ENCODE measurements at places on chromosomes 13 and 19.

DNA sequence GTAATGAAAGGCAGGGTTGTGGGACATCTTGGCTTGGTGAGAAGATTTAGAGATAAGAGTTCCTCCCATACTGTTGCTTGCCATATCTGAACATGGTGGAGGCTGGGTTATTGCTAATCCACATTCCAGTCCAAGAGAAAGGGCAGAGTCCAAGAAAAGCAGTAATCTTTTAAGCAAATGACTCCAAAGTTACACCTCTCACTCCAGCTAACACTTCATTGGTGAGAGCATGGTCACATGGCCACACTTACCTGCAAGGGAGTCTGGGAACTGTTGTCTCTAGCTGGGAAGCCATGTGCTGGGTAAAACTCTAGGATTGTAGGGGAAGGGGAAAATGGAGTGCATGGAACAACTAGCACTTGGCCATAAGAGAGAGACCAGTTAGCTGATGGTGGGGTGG is 5.6 kb downstream of the C19orf81 start:
- DNase-seq, result no peak

- no peak for DNase-seq
Measured at GRCh38 chr13:102638741-102639140, 42.0 kb downstream of the TPP2 start.

DNA sequence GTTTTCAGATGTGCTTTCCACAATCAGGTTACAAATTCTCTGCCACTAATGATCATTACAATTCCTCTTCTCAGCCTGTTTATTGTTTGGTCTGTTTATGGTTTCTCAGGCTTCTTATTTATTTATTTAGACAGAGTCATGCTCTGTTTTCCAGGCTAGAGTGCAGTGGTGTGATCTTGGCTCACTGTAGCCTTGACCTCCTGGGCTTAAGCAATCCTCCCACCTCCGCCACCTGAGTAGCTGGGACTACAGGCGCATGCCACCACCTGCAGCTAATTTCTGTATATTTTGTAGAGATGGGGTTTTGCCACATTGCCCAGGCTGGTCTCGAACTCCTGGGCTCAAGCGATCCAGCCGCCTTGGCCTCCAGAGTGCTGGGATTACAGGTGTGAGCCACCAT is 2.1 kb upstream of the ZSCAN5A start:
- no peak for DNase-seq

GRCh38 chr19:19446655-19447437 is 41.4 kb downstream of the GATAD2A start:
- DNase-seq, result no peak

GRCh38 chr13:21674490-21675009 is 3.7 kb downstream of the FGF9 start:
- no peak for DNase-seq

DNA sequence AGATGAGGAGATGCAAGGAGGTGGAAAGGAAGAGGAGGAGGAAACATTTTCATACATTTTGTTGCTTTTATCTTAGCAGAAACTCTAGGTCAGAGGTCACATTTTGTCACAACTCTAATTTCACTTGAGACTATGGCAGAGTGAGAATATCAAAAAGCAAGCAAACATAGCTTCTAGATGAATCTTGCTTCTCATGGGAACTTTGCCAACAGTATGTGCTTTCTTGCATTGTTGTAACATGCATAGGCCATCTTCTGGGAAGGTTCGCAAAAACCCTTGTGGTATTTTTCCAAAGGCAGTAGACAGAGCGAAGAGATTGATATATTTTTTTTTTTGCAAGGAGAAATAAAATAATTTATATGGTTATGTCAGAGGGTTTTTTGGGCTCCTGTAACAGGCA is 291.3 kb downstream of the MTUS2 start:
- DNase-seq, result no peak

DNA sequence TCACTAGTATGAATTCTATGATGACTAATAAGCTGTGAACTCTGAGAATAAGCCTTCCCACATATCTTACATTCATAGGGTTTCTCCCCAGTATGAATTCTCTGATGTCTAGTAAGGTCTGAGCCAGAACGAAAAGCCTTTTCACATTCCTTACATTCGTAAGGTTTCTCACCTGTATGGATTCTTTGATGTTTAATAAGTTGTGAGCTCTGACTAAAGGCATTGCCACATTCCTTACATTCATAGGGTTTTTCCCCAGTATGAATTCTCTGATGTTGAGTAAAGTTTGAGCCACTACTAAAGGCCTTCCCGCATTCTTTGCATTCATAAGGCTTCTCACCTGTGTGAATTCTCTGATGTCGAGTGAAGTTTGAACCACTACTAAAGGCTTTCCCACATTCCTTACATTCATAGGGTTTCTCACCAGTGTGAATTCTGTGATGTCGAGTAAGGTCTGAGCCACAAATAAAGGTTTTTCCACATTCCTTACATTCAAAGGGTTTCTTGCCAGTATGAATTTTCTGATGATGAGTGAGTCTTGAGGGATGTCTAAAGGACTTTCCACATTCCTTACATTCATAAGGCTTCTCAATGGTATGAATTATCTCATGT is 30.7 kb upstream of the ZFP82 start:
- no peak for DNase-seq

DNA sequence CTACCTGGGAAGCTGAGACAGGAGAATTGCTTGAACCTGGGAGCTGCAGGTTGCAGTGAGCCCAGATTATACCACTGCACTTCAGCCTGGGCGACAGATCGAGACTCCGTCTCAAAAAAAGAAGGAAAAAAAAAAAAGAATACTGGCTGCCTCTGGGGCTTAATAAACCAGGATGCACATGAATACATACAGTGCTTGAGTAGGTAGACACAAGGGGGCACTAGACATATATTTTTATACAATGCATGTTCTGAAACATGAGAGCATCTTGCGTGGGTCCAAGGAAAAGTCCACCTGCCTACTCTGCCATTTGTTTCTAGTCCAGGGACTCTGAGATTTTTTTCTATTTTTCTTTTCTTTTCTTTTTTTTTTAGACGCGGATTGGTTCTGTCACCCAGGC is 31.2 kb downstream of the KEAP1 start:
- peak; percentile 22 for DNase-seq

DNA sequence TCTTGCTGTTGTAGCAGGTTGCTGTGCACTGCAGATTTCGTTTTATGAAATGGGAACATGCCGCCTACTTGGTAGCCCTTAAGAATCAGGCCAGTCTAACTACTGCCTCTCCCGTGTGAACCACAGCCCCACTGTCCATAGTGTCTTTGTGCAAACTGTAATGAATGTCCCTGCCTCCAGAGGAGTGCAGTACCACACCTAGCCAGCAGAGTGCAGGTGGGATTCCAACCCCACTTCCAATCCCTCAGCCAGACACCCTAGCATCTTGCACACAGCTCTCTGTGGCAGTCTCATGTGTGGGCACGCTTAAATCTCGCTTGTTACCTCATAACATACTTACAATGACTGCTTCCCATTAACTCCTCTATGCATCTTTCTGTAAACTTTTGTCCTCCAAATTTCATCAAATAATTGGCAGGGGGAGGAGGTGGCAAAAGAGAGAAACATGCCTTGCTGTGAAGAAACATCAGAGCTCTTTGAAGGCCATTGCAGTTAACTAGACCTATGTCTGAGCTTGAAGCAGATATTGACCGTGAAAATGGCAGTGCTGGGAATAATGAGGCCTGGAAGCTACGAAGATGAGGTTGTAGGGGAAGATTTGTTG is 47.2 kb downstream of the ZAR1L start:
- DNase-seq, result no peak

DNA sequence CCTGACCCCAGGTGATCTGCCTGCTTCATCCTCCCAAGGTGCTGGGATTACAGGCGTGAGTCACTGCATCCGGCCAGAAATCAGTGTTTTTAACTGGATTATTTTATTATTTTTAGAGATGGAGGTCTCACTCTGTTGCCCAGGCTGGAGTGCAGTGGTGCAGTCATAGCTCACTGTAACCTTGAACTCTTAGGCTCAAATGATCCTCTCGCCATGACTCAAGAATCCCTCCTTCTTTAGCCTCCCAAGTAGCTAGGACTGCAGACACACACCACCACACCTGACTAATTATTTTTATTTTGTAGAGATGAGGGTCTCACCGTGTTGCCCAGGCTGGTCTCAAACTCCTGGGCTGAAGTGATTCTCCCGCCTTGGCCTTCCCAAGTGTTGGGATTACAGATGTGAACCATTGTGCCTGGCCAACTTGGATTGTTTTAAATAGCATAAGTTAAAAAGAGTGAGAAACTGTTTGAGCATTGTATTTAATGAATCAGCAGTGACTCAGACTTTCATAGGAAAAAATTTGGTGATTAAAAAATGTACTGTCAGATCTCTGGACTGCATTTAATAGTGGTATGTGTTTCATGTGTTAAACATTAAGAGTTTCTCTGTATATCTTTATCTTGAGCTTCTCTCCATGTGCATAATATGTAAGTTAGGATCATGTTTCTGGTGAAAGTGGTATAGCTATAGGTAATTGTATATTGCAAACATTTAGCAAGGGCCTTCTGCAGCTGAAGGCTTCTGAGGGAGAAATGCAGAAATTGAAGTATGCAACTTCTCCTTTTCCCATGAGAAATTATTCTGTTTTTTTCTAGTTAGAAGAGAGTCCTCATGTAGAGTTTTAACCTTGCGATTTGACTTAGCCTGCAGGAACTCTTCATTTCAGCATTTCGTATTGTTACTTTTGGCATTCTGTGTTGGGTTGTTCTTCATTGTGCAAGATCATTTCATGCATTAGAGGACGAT is 121.2 kb downstream of the PCCA start:
- no peak for DNase-seq

GRCh38 chr13:97659602-97660001 is 225.6 kb downstream of the RAP2A start:
- peak; percentile 11 for DNase-seq

- DNase-seq, result no peak
Measured at GRCh38 chr13:91292630-91293221, 54.8 kb upstream of the MIR17HG start.

GRCh38 chr13:31274390-31274789 is 74.6 kb downstream of the B3GLCT start:
- DNase-seq, result no peak

GRCh38 chr13:44618326-44618725 is 42.2 kb upstream of the TSC22D1 start:
- DNase-seq, result no peak

GRCh38 chr19:45716359-45717130 is 14.2 kb downstream of the FBXO46 start:
- no peak for DNase-seq

DNA sequence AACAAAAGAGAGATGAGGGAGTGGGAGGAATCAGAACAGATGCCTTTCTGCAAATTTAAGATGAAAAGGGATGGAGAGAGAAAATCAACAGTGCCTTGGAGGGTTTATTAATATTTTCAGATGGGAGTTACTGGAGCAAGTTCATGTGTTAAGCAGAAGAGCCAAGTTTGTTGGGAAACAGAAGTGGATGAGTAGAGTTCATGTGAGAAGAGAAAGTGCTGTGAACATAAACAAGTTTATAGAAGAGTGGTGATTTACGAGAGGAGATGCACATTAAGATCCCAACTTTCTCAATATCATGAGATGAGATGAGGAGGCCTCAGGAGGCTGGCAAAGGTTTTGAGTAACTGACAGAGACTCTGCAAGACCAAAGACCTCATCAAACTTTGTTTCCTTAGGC is 274.1 kb upstream of the HTR2A start:
- no peak for DNase-seq

GRCh38 chr13:75550159-75550567 is 572 bp downstream of the UCHL3 start:
- DNase-seq, result no peak

DNA sequence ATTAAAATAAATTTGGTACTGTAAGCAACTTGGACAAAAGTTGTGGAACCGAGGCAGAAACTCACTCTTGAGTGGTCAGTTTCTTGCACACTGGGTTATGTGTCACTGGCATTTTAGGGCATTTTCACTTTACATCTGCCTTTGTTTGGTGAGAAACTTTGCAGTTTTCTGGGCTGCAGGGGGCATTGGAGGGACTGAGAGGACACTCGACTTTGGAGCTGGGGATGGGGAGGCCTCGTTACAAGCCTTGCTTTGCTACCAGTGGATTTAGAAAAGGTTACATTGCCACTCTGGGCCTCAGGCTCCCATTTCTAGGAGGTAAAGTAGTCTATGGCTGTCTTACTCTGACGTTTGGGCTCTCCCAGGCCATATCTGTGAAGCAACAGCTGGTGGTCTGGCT is 41.9 kb upstream of the ZNF536 start:
- DNase-seq, result no peak

DNA sequence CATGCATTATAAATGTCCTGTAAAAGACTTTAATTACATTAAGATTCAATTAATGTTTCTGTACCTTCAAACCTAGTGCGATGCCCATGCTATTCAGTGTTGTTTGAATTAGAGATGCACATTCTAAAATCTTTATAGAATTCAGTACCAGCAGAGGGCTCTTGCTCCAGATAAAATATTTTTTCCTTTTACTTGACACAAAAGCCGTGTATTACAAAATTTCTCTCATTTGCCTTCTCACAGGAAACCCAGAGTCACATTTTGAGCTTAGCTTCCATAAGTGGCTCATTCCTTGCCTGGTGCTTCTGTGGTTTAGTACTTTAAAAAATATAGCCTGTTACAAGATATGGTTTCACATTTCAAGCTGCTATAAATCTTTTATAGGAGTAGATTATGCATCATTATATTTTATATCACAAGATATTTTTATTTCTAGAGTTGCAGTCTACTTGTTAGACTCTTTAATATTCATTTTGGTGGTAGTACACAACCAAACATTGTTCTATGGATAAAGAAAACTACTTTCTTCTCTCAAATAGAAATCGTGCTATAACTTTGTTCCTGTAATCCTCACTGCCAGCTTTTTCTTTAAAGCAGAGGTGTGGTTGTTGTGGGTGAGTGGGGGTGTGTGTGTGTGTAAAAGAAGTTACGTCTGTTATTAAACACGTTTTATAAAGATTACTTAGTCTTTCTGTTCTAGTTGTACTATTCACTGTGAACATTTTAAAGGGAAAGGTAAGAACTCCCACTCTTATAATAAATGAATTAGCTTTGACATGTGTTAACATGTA is 101.4 kb downstream of the RNF17 start:
- DNase-seq, result no peak

GRCh38 chr19:29845574-29846176 is 33.9 kb downstream of the CCNE1 start:
- no peak for DNase-seq

- no peak for DNase-seq
Measured at GRCh38 chr13:97367016-97367822, 66.8 kb upstream of the RAP2A start.

DNA sequence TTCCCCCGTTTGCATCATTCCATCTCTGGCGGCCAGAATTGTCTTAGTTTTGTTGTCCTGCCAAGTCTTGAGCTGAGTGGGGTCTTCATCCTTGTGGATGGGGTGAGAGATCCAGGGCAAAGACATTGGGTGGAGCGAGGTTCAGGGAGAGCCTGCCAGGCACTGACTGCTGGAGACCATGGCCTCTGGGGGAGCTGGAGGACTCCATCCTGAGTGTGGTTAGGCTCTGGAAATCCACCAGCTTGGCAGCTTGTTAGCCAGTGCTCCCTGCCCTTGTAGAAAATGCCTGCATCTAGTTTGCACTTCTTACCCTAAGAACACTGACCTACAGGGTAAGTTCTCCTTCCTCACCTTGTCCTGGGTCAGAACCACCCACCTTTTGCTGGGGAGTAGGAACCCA is 97.2 kb upstream of the ZNF536 start:
- no peak for DNase-seq
